Immature natural killer cell (primary cell): ENCODE measurements at places on chromosomes 13 and 19.

GRCh38 chr19:7534531-7535046 is 928 bp upstream of the PNPLA6 start:
- no peak for DNase-seq

DNA sequence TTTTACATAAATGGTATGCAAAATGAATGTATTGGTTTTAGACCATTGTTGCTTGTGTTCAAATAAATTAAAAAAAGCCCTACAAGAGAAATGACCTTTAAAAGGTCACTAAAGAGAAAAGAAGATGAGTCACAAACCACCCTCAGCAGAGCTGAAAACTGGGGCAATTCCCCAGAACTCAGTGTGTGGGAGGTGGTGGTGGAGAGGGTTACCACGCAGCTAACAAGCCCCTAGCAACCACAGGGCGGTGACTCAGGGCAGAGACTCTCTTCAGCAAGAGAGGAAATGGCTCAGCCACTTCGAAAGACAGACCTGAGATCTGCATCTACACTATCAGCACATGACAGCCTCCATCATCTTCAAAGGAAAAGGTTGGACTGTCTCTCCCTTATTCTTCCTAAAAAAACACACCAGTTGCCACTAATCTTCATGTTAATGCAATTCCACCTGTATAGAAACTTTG is 29.4 kb upstream of the NDFIP2 start:
- peak; percentile 85 for DNase-seq

GRCh38 chr19:45814851-45815480 is at the start of gene RSPH6A:
TSS of gene RSPH6A (minus strand) at chr19:45815308. CDS start at chr19:45815176, 132 bp downstream.
- no peak for DNase-seq

DNA sequence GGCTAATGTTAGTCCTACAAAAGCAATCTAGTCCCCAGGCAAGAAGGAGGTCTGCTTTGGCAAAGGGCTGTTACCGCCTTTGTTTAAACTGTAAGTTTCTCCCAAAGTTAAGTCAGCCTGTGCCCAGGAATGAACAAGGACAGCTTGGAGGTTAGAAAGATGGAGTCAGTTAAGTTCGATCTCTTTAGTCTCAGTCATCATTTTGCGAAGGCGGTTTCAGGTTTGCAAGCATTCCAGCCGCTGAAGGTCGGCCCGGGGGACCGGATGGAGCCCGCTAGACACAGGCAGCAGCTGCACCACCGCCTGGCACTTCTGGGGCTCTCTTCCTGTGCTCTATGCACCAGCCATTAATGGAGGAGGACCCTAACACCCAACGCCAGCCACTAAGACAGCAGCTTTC is 91.3 kb downstream of the STK24 start:
- no peak for DNase-seq

DNA sequence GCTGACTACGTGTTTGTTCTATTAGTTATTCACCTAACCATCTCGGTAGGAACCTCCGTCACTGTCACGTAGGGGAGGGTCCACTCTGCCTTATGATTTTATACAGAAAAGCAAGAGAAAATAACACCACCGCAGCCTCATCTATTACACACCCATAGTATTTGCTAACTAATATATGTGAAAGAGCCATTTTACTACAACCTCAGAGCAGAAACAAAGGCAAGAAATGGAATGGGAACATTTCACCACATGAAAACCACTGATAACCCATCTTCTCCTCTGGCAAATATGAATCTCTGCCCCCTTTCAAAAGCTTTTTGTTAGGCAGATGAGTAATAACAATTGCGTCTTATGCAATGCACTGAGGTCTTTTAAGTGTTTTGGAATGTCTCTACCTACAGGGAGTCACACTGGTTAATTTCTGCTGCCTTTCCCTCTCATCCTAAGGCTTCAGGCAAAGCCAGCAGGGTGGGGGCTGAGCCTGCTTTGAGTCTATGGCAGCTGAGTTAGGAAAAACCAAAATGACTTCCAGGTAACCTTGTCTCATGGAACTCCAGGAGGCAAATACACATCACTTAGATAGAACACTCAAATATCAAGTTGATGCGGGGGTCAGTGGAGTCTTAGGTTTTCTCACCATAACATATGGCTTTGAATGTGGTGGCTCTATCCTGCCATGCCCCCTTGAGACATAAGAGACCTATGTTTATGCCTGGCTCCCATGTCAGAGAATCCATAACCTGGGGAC is 15.0 kb downstream of the TSHZ3 start:
- no peak for DNase-seq

DNA sequence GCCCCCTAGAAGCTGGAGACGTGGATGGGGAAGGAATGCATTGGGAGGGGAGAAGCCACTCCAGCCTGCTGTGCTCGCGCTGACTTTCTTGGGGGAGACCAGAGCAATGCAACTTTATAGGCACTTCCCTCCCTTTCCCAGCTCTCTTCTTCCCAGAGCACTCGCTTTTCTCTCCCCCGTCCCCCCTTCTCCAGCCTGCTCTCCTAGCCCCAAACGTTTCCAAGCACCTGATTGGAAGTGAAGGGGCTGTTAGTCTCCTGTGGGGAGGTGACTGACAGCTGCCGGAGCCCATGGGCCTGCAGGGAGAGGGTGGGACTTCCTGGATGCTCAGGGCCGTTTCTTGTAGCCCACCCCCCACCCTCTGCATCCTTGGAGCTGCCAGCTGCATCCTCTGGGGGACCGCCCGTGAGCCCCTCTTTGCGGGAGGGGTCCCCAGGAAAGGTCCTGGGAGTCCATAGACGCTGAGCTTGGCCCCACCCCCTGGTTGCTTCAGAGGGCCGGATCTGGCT is 2.5 kb downstream of the HDGFL2 start:
- no peak for DNase-seq

- no peak for DNase-seq
Measured at GRCh38 chr13:42275506-42275905, 3.6 kb downstream of the AKAP11 start.

GRCh38 chr13:47310401-47310800 is 413.5 kb upstream of the HTR2A start:
- DNase-seq = no peak

GRCh38 chr13:41670873-41671443 is 213.6 kb downstream of the RGCC start:
- no peak for DNase-seq
